ENCODE measurements at places on chromosomes 3 and 15. TPM values are rescaled to one million over a fixed set of nuclear protein-coding genes. Genes with fewer than 3 reads are reported as not detected.

DNA sequence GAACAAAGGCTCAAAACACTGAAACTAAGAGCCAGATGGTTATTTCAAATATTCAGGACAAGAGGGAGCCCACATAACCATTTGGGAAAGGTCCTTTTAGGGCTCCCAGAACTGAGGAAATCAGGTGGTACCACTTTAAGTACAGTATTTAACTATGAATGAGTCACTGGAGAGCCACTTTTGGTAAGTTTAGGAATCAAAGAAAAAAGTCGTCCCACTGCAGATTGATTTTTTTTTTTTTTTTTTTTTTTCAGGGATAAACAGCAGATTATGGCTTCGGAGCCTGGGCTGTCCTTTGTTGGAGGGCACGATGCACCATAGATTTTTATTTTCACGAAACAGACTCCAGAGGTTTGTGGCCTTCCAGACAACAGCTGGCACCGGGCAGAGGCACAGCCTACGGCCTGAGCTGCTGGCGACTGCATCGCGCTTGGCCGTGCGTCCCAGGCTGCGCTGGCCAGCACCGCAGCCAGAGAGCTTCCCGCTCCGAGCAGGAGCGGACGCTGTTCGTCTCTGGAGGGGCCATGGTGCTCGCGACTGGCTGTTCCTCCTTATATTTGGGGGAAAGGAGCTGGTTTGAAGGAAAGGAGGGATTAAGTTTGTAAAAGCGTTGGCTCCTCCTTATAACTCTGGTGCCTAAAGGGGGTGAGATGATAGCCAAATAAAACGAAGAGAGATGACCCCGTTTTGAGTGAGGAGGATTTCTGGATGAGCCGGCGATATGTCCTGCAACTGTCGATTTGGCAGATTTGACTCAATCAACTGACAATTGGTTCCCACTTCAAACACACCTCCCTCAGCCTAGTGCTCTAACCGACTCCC, 152.9 kb upstream of the GOLIM4 start:
- H3K4me1 ChIP-seq = no peaks in the 10 kb centered on the region
- no peaks in the 10 kb centered on the region for H3K36me3 ChIP-seq
- no peak overlapping the region for H3K27ac ChIP-seq
- peak; percentile 18 for DNase-seq

SKOR1 gene
- total RNA-seq = 0.19 TPM

DNA sequence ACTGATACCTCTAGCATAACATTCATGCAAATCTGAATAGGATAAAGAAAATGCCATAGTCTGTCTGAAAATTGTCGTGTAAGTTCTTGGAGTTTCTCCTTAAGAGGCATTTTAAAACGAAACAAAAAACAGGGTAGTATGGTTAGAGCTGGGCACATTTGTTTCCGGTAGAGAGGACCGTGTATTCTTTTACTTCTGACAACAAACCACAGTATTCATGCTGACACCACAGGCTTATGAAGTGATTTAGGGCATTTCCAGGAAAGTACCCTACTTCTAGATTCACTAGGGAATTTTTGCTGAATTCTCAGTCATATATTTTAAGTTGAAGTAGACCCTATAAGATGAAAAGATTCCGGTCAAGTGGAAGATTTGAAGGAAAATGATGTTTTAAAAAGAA, 541.3 kb downstream of the UNC13C start:
- H3K27ac ChIP-seq = no peak overlapping the region
- no peaks in the 10 kb centered on the region for H3K36me3 ChIP-seq
- H3K4me1 ChIP-seq = no peaks in the 10 kb centered on the region
- H3K27me3 ChIP-seq = no peaks in the 10 kb centered on the region
- H3K4me3 ChIP-seq = no peak overlapping the region

FETUB gene
- total RNA-seq = not detected

CORO2B gene
- total RNA-seq = 3.5 TPM

GRCh38 chr3:64898941-64899340, 211.1 kb upstream of the ADAMTS9 start:
- no peak overlapping the region for H3K27ac ChIP-seq
- DNase-seq = no peak
- peaks cover 29% of the 10 kb centered on the region for H3K4me1 ChIP-seq
- H3K36me3 ChIP-seq = no peaks in the 10 kb centered on the region
- no peaks in the 10 kb centered on the region for H3K27me3 ChIP-seq

- peaks cover 8% of the 10 kb centered on the region for H3K4me1 ChIP-seq
- no peak overlapping the region for H3K4me3 ChIP-seq
- peaks cover 4% of the 10 kb centered on the region for H3K36me3 ChIP-seq
- H3K27ac ChIP-seq = no peak overlapping the region
These were observed 222.1 kb downstream of the FOXP1 start for GRCh38 chr3:71361334-71361890.

GOLGA6L4 gene
- total RNA-seq = 1.3 TPM

DNA sequence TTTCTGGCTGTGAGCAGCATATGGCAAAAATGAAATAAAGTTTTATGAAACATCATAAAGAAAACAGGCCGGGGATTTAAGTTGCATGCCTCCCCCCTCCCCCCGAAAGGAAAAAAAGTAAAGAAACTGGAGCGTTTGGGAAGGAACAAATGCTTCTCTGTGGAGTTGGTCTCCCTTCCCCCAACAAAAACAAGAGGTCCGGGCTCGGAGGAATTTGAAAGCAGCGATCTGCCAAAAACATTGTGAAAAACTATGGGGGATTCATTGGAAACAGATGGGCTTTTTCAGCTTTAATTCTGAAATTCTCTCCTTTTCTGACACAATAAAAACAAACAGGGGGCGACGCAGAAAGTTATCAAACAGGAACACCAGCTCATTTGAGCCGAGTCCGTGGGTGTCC, 17.0 kb downstream of the RGMA start:
- DNase-seq = no peak
- peaks cover 29% of the 10 kb centered on the region for H3K4me1 ChIP-seq
- no peaks in the 10 kb centered on the region for H3K36me3 ChIP-seq
- H3K27me3 ChIP-seq = no peaks in the 10 kb centered on the region

SI gene
- total RNA-seq = not detected
